ENCODE measurements at places on chromosomes 1 and 21.

DNA sequence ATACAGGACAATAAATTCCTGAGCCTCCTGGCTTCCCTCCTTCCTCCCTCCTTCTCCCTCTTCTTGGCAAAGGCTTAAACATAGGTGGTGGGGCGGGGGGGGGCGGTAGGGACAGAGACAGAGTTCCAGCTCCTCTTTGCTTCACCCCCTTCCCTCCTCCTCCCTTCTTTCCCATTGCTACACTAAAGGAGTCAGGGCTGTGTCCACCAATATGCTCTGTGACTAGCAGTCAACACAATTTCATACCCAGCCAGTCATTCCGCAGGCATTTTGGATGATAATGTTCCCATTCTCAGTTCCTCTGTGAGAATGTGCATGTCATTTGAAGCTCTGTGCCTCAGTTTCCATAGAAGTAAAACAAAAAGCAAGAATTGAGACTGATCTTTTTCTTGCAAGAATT, 1.7 kb downstream of the LMOD1 start:
- DNase-seq, result no peak

DNA sequence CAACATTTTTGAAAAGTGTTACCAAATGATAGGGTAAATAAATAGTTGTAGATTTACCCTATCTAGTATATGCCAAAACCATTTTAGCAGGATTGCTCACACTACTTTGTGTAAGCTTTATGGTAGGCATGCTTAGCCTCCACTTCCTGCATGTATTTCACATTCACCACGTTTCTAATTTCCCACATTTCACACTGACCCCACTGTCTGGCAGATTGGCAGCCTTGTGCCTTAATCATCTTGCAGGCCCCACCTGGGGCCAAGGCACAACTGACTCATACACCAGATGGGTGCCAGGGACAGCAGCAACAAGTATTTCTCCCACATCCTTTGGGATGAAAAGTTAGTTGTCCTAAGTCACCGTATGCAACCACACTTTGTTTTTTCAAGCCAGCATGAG, 21.2 kb upstream of the CENPF start:
- DNase-seq, result no peak

- no peak for DNase-seq
Observed at GRCh38 chr1:20735581-20736111, 3.1 kb upstream of the SH2D5 start.

DNA sequence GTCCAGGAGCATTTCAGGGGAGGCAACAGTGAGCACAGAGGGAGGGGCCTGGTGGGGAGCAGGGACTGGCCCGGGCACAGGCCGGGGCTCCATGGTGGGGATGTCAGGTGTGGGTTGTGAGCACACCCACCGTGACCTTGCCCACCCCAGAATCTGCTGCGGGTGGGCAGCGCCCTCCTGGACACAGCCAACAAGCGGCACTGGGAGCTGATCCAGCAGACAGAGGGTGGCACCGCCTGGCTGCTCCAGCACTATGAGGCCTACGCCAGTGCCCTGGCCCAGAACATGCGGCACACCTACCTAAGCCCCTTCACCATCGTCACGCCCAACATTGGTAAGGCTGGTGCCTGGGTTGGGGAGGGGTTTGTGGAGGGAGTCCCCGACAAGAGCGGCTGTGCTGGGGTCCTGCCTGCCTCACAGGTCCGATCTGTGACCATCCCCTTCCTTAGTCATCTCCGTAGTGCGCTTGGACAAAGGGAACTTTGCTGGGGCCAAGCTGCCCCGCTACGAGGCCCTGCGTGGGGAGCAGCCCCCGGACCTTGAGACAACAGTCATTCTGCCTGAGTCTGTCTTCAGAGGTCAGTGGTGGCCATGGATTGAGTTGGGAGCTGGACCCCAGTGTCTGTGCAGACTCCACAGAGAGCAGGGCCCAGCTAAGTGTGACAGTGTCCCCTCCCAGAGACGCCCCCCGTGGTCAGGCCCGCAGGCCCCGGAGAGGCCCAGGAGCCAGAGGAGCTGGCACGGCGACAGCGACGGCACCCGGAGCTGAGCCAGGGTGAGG, 14.3 kb downstream of the PSRC1 start:
- DNase-seq, result no peak

DNA sequence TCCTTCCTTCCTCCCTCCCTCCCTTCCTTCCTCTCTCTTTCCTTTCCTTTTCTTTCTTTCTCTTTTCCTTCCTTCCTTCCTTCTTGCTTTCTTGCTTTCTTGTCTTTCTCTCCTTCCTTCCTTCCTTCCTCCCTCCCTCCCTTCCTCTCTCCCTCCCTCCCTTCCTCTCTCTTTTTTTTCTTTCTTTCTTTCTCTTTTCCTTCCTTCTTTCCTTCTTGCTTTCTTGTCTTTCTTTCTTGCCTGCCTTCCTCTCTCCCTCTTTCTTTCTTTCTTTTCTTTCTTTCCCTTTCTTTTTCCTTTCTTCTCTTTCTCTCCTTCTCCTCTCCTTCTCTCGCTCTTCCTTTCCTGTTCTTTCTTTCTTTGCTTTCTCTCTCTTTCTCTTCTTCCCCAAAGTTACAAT, 728.4 kb upstream of the ADAMTS5 start:
- no peak for DNase-seq

- no peak for DNase-seq
Observed at GRCh38 chr1:171654201-171654941, 1.9 kb upstream of the MYOC start.

DNA sequence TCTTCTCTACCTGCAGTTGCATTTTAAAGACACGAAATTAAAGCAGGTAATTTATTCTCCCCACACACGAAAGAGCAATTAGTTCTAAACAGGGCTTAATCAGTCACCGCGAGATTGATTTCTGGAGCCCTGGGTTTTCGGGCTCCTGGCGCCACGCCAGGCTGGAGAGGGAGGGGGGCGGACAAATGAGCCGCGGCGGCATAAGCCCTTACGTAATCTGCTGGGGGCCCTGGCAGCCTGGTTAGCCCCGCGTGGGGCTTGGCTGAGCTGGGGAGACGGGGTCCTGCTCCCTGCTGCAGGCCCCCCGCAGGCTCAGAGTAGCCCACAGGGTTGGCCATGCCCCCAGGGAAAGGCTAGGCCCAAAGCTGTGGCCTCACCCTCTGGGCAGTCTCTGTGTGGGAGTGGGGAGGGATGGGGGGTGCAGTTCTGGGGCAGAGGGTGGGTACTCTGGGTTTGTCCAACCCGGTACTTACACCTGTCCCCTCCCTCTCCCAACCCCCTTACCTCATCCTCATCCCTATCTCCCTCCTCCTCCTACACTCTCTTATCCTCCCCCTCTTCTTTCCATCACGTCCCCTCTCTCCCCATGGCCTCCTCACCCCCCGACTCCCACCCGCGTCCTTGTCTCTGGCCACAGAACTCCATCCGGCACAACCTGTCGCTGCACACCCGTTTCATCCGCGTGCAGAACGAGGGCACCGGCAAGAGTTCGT, 19.9 kb downstream of the FOXO6 start:
- peak; percentile 24 for DNase-seq

DNA sequence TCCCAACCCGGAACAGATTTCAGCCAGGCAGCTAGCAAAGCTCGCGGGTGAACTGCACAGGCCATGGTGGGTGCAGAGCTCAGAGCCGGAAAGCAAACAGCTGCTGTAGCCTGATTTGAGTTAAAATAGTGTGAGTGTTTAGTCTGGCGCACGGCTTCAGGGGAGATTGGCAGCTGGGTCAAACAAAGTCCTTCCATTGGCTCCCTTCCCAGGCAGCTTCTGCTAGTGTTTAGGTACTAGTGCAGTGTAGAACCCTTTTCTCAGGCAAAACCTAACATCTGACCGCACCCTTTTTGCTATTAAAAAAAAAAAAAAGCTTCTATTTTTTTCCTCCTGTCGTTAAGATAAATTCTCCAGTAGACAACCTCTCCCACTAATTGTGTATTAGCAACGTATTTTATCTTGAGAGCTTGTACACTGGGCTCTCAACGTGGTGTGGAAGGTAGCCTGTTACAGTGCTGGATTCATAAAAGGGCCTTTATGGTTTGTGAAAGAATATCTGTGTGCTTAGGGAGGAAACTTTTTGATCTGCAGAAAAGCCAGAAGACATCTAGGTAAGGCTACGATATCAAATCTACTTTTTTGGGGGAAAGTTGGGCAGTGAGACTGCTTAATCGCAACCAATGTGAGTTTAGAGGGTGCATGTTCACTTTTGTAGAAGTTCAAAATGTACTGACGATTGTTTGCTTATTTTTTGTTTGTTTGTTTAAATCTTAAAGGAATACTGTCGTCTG, 689.6 kb downstream of the USP25 start:
- no peak for DNase-seq

- no peak for DNase-seq
Observed at GRCh38 chr1:26239936-26240335, 5.9 kb downstream of the CEP85 start.

GRCh38 chr1:19635646-19636045, 8.5 kb upstream of the NBL1 start:
- no peak for DNase-seq

- no peak for DNase-seq
Observed at GRCh38 chr1:240254006-240254405, 162.3 kb downstream of the FMN2 start.

- DNase-seq, result no peak
Observed at GRCh38 chr21:15908187-15908586, 178.4 kb downstream of the USP25 start.

DNA sequence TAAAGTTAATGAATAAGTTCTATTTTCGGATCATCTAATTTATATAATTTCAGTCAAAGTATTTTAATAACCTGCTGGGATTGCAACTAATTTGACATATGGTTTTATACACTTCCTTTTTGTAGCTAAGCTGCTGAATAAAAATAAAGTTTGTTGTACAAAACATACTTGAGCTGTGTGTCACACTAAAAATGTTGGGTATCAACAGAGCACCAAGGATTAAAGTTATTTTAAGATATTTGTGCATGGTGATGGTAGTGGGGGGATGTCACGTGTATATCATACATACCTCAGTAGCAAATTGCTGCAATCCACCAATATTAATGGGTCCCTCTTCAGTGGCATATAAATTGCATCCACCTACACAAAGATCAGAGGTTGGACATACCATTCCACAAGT, 199.6 kb downstream of the DPYD start:
- no peak for DNase-seq

DNA sequence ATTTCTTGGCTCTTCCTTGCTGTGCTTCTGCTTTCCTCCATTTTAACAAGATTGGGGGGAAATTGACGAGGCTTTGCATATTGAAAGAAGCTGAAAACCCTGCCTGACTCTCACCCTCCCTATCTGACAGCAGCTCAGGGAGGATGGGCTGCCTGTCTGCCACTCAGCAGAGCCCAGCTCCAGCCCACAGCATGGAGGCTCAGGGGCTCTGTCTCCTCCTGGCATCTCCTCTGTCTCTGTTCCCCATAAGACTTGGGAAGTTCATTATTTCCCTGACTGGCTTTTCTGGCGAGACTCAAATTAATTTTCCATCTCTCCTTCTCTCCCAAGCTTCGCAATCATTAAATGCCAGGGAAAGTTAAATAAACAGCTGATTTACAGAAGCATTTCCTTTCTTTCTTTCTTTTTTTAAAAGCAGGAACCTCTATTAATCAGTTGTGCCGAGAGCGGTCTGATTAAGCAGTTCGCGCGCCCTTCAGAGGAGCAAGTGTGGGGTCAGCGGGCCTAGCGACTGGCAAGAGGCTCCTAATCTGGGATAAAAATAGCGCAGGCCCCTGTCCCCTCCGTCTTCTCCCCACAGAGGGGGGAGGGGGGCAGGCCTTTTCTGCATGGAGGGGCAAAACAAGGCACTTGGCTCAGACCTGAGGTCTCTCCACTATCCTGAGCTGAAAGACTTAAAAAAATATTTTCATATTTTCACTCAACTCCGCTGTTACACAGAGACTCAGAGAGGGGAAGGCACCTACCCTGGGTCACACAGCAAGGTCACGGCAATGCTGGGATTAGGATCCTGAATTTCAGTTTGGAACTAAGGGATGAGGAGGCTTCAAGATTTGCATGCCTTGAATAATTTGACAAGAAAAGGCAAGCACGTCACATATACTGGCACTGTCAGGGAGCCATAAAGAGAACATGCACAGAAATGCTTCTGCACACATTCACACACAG, 170.4 kb downstream of the ACTL8 start:
- DNase-seq, result no peak

DNA sequence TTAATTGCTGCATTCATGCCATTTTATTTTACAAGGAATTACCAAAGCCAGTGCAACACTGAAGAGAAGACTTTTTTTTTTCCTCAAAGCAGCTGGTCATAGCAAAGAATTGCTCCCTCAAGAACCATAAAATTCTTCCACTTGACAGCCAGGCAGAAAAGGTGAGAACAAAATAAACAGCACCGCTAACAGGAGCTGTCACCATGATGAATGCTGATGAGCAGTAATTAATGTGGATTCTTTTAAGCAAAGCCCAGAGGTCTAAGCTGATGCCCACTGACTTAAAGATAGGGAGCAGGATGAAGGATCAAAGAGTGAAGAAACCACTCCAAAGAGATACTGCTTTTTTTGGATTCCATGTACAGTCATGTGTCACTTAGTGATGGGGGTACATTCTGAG, 428.4 kb downstream of the BRINP3 start:
- DNase-seq, result no peak

DNA sequence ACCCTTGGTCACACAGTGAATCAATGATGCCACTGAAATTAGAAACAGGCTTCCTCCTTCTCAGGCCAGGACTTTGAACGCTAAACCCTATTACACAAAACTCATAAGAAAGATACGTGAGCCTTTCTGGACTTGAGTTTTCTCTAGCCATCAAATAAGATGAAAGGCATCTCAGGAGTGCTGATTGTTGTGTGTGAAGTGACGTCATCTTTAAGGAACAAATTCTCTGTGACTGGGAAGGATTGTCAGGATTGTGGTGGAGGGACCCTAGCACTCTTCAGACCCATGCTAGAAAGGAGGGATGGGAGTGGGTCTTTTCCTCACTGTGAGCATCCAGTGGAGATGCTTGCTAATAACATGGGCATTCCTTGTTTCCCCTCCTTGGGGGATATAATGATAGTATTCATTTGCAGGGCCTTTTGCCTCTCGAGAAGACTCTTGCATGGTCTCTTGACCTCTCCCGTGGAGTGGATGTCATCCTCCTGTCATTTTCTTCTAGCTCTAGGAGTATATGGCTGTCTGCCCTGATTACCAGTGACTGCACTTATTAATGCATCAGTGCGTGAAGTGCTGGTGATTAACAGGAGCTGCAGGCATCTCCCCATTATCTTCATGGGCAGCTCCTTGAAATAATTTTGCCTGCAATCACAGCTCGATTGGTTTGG, 39.9 kb downstream of the SPATA46 start:
- no peak for DNase-seq
